ENCODE measurements at places on chromosomes 2 and 18. TPM values are rescaled to one million over a fixed set of nuclear protein-coding genes. Genes with fewer than 3 reads are reported as not detected.
A peak's percentile ranks its signal among the peaks of the same experiment; 100 is the strongest.

GRCh38 chr18:54209471-54210180, 14.8 kb downstream of the MBD2 start:
- DNase-seq = no peak

- DNase-seq = no peak
These were observed 452 bp downstream of the RAPH1 start for GRCh38 chr2:203534621-203535077.

DNA sequence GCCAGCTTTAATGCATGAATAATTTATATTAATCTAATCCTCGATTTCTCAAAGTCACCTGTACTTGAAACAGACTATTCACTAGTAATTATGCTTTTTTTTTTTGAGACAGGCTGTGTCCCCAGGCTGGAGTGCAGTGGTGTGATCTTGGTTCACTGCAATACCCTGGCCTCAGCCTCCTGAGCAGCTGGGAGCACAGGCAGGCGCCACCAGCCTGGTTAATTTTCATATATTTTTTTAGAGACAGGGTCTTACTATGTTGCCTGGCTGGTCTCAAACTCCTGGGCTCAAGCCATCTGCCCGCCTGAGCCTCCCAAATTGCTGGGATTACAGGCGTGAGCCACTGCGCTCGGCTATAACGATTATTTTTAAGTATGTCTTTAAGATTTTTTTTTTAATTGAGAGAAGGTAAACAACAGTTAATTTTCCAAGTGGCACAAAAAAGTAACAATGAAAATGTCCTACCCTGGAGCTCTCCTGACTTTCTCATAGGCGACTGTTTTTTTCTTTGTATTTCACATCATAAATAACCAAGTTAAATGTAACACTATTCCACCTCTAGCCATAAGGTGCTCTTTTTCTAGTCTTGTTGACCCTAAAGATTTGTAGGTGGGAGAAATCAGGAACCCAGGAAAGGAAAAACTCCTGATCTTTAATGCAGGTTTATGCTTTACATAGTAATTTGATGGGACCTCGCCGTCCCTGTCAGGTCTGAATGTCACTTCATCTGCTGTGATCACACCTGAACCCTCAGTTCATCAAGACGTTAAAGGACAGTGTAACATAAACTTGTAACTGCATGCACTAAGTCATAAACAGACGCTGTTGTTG, 1.3 kb upstream of the ANKRD12 start:
- DNase-seq = peak; percentile 19

DNA sequence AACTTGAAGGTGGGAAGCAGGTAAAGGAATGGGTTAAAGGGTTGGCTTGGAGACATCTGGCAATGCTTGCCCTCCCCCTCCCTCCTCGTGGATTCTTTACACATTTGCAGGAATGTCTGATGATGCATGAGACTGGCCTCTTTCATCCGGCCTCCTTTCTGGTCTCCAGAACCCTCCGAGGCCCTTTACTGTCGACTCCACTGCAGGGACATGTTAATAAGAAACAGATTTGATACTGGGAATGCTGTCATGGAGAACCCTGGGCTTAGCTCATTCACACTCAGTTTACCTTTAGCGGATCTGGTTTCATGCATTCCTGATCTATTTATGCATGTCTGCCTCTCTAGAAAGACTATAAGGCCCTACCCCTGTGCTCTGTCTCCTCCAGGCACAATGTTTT, 238.7 kb downstream of the TGIF1 start:
- no peak for DNase-seq

- DNase-seq = no peak
These were observed 246.4 kb upstream of the PXDN start for GRCh38 chr2:1990724-1991123.

DNA sequence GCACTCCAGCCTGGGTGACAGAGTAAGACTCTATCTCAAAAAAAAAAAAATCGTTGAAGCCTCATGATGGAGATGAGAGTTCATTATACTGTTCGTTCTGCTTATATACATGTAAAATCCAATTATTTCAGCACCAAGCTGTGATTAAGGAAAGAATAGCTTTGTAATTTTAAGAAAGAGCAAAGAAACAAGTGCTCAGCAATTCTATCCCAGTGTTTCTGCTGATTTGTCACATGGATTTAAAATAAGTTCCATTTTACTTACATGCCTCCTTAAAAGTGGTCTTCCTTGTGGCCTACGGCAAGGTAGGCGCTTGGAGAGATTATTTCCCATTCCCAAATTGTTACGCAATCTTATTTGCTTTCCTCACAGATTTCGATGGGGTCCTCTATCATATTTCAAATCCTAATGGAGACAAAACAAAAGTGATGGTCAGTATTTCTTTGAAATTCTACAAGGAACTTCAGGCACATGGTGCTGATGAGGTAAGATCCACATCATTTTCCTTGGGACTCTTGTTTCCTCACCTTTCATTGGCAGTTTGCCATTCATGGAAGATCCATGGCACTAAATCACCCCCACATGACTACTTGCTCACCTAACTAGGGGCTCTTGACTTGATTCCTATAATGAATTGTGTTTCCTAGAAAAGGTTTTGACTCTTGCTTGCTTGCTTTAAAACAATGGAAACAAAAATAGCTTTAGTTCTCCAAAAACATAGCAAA, 11.5 kb downstream of the ARPC2 start:
- no peak for DNase-seq

DNA sequence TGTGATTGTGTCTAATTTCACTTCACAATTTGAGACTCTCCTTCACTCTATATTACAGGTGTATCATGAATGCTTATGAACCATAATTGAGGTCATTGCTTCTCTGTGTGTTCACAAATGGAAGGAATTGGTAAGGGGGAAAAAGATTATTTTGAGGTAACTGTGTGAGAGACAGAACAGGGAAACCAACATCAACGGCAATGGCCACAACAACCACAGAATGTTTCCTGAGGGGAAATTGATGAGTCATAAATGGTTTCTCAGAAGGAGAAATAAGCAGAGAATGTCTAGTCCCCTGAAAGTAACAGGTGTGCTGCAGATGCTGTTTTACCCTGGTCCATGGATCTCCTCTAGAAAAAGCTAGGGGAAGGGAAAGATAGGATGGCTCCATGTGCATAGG, 361.2 kb upstream of the GALNT5 start:
- peak; percentile 9 for DNase-seq

GRCh38 chr2:17878281-17879136, at the start of gene KCNS3:
KCNS3 (plus strand) TSS chr2:17878667; CDS start chr2:17931009, 52,342 bp downstream.
- peak; percentile 12 for DNase-seq

Gene SLC5A7
- polyA plus RNA-seq = not detected

Gene MYO1B
- 6.4 TPM for polyA plus RNA-seq

DNA sequence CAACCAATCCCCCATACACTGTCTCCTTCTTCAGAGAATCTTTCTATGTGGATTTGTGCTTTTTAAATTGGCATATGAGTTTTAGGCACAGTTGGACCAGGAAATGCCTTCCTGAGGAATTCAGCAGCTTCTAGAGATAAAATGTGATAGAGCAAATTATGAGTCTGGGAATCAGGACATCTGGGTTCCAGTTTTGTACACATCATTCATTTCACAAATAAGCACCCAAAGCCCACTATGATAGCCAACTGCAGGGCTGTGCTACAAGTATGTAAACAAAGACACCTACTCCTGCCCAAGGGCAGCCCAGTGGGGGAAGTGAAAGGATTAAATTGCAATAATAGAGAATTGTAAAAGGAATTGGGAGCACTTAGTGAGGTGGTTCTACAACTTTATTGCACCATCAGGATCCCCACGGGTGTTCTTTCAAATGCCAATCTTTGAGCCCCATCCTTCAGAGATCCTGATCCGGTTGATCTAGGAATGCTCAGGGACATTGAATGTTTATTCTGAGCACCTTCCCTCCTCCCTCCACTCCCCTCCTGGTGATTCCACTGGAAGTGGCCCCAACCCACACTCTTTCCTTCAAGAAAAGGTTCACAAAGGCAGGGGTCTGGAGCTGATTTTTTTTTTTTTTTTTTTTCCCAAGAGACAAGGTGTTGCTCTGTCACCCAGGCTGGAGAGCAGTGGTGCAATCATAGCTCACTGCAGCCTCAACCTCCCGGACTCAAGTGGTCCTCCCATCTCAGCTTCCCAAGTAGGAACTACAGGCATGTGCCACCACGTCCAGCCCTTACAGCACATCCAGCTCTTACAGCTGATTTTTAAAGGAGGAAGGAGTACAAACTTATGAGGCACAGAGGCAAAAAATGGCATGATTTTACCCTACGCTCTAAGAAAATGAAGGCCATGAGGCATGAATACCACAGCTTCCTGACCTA, 11.1 kb upstream of the KCMF1 start:
- no peak for DNase-seq

DNA sequence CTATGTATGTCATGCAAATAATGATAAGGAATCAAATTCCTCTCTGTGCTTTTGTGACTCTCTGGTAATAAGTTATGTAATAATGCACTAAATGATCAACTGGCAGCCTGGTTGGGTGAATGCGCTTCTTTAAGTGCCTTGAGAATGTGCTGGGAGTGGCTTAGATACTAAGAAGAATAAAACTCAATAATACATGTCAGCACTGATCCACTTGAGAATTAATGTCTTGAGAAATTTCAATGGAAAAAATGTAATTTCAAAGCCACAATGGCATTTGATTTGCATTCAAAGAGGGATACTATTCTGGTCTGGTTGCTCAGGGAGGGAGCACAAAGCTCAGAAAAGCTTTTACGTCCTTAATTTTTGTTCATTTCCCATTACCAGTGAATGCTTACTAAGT, 137.7 kb upstream of the MMADHC start:
- DNase-seq = no peak

Gene MARCHF4
- polyA plus RNA-seq = 11.3 TPM

Gene SERPINB3
- not detected for polyA plus RNA-seq

Gene LYG2
- not detected for polyA plus RNA-seq

DNA sequence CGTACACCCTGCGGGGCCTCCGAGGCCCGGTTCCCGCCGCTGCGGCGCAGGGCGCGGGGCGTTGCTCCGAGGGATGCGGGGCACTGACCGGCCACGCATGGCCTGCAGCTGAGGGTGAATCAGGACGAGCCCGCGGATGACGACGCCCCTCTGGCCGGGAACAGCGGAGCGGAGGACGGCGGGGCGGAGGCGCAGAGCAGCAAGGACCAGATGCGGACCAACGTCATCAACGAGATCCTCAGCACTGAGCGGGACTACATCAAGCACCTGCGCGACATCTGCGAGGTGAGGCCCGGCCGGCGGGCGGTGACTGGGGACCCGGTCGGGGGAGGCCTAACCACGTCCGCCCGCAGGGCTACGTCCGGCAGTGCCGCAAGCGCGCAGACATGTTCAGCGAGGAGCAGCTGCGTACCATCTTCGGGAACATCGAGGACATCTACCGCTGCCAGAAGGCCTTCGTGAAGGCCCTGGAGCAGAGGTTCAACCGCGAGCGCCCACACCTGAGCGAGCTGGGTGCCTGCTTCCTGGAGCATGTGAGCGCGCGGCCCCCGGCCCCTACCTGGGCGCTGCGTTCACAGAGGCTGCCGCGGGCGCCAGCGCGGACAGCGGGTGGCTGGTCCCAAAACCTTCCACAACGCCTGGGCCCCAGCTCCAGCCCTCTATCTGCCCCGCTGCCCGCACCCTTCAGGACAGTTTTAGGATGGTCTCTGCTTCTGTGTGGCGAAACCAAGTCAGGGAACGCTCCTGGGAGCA, 53.2 kb downstream of the FAM168B start:
- no peak for DNase-seq

DNA sequence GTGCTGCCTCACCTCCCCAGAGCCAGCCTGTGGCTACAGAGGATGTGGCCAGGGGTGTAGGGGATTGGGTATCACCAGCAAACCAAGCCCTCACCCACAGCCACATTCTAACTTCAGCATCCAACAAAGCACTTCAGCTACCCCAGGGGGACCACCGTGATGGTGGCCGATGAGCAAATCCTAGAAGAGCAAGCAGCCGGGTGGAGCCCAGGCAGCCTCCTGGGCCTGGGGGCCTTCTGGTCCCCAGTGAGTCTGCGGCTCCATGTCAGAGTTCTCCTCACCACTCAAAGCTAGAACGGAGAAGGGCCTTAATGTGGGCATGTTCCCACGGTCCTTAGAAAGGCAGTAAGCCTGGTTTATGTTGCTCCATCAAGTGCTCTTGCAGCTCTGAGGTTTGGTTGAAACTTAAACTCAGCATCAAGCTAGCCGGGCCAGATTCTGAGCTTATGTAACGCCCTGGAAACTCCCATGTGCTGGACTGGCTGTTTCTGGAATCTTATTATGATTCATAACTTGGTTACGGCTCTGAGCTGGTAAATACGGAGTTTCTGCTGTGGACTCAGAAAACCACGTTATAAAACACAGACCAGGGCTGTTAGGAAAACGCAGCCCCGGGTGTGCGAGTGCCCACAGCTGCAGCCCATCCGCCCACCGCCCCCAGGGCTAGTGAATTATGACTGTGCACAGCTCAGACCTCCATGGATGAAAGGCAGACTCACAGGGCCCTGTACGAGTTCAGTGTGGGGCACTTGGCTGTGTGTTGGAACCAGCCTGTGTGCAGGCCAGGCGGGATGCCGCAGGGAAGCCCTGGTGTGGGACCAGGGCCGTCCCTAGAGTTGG, 99.8 kb downstream of the SEPTIN10 start:
- no peak for DNase-seq

- peak; percentile 61 for DNase-seq
These were observed 8.9 kb downstream of the STAM2 start for GRCh38 chr2:152166633-152167032.

DNA sequence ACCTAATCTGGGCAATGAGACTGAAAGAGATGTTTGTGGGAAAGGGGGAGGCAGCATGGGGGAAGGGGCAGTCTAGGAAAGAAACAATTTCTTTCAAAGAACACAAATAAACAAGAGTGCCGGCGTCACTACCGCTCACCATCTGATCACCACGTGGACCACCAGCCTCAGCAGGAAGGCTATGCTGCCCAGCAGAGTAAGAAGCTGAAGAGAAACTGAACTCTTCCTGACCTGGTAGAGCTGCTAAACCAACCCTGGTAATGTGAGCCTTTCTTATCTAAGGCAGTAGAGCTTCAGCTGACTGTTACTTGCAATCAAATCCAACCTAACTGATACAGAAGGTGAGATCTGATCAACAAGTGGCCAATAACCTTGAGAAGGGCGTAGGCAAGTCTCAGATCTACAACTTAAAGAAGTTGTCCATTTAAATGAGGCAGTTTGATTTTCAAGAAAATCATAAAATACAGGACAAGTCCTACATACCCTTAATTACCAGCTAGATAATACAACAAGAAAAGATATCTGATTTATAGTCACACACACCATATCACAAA, 44.2 kb upstream of the SPTBN1 start:
- no peak for DNase-seq

GRCh38 chr2:231525248-231526163, 4.7 kb downstream of the NMUR1 start:
- DNase-seq = no peak

Gene RMND5A
- 7.1 TPM for polyA plus RNA-seq

GRCh38 chr2:136407117-136407951, 289.4 kb upstream of the CXCR4 start:
- no peak for DNase-seq

Gene ZBTB7C
- polyA plus RNA-seq = not detected

All from endothelial cell of umbilical vein (primary cell).